Hippocampal formation (tissue), 2 donors: ENCODE measurements at places on chromosomes 3 and 15.
A peak's percentile ranks its signal among the peaks of the same experiment; 100 is the strongest.

GRCh38 chr3:63886858-63887257 lies 23.2 kb downstream of the ATXN7 start:
- no peak for DNase-seq

DNA sequence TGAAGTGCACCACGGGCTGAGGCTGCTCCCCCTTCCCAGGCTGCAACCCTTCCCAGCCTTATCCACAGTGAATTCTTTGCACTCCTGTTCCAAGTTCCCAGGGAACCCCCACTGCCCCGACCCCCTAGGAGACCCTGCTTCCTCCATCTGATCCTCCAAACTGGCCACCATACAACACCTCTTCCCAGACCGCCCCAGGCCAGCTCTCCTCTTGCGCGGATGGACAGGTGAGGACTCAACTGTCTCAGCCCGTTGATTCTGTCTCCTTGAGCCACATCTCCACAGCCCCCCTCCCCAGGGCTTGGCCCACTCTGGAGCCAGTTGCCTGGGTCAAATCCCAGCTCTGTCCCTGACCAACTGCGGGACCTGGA lies 21.7 kb downstream of the GRIP2 start:
- DNase-seq: no peak

DNA sequence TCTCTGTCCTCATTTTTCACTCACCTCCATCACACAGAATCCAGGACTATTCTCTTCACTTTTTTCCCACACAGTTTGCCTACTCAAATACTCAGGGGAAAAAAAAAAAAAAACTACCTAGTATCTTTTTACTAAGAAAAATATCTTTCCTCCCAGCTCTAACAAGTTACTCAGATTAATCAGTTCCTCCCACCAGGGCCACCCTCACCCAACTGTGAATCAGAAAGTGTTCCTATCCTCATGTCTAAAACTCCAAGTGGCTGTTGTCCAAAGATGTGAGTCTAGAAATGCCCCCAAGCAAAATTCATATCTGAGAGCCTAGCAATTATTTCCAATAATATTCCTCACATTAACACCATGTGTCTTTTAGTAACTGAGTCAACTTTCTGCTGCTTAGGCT lies 268.0 kb downstream of the ERC2 start:
- DNase-seq: no peak

- no peak for DNase-seq
Measured at GRCh38 chr3:186589121-186589520, 18.6 kb downstream of the DNAJB11 start.

GRCh38 chr15:79981831-79982455 lies 10.9 kb upstream of the BCL2A1 start:
- no peak for DNase-seq

GRCh38 chr3:22621205-22621809 lies 581.8 kb upstream of the UBE2E2 start:
- DNase-seq: no peak

GRCh38 chr3:157785102-157785826 lies 282.0 kb upstream of the VEPH1 start:
- no peak for DNase-seq

- no peak for DNase-seq
Measured at GRCh38 chr15:96322536-96323318, 7.8 kb upstream of the NR2F2 start.

GRCh38 chr3:192816351-192816750 lies 89.0 kb upstream of the FGF12 start:
- peak; percentile 63 for DNase-seq

DNA sequence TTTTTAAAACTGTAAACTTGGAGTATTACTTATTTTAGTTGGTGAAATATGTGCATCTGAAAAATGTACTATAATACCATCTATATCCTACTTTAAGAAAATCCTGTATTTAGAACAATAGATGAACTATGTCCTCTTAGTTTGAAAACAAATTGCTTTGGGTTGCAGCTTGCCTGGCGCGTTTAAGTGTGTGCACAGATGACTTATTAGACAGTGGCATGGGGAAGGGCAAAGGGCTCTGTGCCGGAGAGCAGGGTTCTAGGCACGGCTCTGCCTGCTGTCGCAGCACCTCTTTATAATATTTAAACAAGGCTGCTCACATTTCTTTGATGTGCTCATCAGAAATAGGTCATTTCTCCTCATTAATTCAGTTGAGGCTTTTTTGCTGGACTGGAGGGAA lies 10.0 kb downstream of the PXK start:
- peak; percentile 17 for DNase-seq

GRCh38 chr15:87481126-87481525 lies 775.4 kb downstream of the NTRK3 start:
- DNase-seq: no peak

DNA sequence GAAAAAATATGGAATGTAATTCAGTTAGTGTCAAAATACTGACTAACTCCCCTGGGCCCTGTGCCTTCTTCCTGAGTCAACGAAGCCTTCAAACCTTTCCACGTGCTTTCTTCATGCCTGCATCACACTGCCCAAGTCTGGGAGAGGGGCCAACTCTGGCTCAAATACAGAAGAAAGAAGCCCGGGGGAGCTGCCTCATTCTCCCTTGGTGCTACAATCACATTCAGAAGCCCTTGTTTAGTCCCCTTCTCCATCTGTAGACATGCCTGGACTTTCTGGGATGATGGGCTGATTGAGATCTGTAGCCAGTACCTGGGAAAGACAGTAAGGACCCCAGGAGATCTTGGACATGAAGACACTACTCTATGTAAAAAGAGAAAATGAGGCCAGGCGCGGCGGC lies 77.8 kb upstream of the GSK3B start:
- no peak for DNase-seq

GRCh38 chr15:49046220-49047102 lies at the start of gene SECISBP2L:
Gene SECISBP2L (minus strand): TSS chr15:49046446. CDS start chr15:49046299, 147 bp downstream.
- DNase-seq: peak; percentile 93

DNA sequence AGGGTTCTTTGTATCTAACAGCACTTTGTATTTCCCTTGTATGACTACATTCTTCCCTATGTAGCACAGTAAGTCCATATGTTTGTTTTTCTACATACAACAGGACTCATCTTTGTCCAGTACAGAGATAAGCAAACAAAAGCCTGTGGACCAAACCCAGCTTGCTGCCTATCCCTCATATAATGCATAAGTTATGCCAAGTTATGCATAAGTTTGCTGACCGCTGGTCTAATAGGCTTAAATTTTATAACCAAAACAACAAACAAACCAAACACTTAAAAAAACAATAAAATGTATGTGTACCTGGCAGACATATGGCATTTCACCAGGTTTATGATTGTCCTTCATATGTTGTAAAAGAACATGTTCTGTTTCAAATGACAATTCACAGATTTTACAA lies 56.0 kb downstream of the ZNF280D start:
- no peak for DNase-seq

DNA sequence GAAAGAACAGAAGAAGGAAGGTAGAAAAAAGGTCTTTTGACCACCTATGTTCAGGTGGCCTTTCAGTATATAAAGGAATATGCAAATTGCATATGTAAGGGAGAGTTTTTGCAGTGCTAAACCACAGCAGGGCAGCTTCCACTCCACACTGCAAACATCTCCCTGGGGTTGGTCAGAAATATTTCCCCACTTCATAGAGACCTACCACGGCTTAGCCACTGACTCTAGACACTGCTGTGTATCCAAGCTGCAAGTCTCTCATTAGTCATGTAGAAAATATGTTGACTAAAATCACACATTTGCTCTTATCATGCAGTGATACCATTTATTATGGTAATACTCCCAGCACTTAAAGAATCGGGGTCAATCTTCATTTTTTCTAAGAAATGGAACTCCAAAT lies 214.9 kb upstream of the NR2F2 start:
- no peak for DNase-seq

GRCh38 chr3:167302678-167303077 lies 77.4 kb downstream of the ZBBX start:
- DNase-seq: no peak
